ENCODE measurements at places on chromosomes 6 and 20.

GRCh38 chr6:165468340-165469235 is 159.2 kb upstream of the C6orf118 start:
- DNase-seq, result no peak

DNA sequence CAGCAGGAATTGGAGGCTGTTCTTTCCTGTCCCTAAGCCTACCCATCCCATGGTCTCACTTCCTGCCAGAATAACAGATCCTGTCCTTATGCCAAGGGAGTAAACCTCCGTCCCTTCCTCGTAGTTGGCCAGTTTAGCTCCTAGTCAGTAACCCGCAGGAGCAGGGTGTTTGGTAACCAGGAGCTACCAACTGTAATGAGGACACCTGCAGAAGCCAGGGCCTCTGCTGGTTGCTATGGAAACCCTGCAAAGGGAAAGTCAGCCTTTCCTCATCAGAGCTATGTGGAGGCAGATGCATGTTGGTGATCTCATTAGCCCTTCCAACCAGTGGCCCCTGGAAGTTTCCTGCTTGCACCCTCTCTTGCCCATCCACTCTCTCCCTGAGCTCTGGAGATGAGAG is 368.2 kb upstream of the SULF2 start:
- DNase-seq, result no peak

GRCh38 chr6:166351715-166352285 is 9.5 kb upstream of the SFT2D1 start:
- DNase-seq, result no peak

- DNase-seq, result no peak
These were observed 13.0 kb upstream of the SLC16A10 start for GRCh38 chr6:111074311-111074710.

GRCh38 chr6:13813621-13814175 is 659 bp downstream of the MCUR1 start:
- DNase-seq, result no peak

DNA sequence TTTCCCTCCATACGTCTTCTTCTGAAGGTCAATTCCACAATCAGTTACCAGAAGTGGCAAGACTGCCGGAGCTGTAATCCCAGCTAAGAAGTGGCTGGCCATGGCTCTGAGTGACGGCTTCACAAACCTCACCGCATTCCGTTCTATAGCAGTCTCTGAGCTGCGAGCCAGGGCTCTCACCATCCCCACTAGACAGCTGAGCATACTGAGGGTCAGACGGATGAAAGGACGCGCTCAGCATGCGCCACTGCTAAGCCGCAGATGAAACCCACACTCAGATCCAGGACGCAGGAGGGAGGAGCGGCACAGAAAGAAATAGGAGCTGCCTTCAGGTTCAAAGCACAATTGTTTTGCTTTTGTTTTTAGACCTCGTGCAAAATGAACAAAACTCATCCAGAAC is 97.9 kb downstream of the ANKRD60 start:
- no peak for DNase-seq

- no peak for DNase-seq
These were observed 5.7 kb downstream of the FOXO3 start for GRCh38 chr6:108566406-108566805.

GRCh38 chr6:71119560-71119959 is 162.7 kb upstream of the B3GAT2 start:
- DNase-seq, result no peak

GRCh38 chr6:43271944-43272343 is 26.1 kb upstream of the SLC22A7 start:
- no peak for DNase-seq

GRCh38 chr20:33460711-33461110 is 17.1 kb upstream of the SNTA1 start:
- DNase-seq, result no peak

GRCh38 chr20:52230409-52230808 is 38.8 kb upstream of the ZFP64 start:
- peak; percentile 21 for DNase-seq

GRCh38 chr6:144657691-144658090 is 372.6 kb downstream of the UTRN start:
- no peak for DNase-seq
